Germinal center (tissue), 1 donor: ENCODE measurements at places on chromosomes 3 and 15.

DNA sequence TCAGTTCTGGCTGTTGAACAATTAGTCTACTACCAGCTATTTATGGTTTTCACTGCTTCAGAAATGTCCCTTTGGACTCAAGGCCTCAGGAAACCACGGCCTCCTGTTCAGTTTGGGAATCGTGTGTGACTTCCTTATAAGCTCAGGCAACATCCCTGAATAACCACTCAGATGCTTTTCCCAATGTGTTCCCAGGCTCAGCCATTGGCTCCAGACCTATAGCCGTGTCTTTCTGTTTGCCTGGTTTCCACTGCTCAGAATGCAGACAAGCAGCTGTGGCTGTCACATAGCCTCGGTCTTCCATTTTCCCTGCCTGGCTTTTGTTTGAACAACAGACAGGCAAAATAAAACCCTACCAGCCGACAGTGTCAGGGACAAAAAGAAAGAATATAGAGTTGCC, 63.2 kb upstream of the ATP2B2 start:
- no peak for DNase-seq

DNA sequence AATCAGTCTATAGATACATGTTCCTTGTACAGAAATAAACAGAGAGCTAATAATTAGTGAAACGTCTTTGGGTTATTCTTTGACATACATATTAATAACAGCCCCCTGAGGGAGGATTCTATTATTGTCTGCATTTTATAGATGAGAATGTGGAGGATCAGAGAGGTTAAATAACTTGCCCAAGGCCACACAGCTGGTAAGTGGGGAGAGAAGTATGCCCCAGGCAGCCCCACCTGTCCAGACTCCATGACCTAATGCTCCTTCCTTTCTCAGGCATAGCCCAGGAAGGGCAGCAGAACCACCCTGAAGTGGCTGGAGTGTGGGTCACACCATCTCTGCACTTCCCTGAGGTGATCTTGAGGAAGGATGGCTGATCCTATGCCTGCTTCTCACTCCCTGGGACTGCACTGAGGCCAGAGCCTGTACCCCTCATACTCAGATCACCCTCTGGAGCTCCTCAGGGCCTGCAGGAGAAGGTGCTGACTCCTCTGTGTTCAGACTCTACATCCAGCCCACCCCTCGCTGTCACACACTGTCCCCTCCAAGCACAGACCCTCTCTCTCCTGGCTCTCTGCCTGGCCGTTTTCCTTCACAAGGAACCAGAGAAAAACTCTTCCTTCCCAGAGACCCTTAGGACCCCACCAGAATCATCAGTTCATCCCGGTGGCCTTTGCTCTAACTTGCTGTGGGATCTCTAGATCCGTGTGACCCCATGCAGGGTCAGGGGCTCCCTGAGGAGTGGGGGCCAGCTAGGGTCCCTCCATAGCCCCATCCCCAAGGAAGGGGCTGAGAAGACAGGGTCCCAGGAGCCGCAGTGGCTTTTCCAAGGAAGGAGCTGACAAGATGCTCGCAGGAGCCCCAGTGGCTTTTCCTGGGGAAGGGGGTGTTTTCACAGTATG, 4.4 kb upstream of the HHATL start:
- no peak for DNase-seq

DNA sequence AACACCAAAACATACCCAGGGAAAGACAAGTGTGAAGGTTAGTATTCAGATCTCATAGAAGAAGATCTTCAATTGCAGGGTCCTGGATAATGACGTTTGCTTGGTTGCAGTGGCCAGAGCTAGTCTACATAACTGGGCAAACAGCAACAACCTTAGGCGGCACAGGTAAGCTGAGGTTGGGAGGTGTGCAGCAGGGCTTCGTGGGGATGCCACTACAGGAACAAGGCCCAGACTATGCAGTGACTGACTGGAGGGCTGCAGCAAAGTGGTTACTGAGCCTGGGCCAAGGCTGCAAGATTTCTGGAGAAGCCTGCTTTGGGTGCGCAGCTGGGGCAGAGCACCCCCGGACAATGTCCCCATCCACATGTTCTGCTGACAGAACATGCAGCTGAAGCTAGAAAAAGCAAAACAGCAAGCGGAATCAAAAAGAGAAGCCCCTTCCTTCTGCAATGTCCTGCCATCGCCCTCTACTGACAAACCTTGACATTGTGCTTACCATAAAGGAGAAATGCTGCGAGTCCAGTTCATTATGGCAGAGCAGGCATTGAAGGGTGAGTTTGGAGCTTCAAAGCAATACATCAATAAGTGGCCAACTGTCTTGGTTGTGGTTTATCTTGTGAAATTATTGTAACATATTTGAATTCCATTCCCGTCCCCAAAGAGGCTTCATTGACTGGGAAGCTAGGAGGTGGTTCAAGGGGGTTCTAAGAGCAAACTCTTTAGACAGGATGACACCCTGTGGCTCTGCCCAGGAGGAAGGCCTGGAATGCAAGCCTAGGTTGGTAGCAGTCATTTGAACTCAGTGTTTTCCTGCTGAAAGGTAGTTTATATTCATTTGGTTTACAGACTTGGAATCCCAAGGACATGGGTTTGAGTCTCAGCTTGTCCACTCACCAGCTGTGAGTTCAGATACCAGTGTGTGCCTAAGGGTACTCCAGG, 217.0 kb downstream of the PDCD6IP start:
- DNase-seq: peak; percentile 24

DNA sequence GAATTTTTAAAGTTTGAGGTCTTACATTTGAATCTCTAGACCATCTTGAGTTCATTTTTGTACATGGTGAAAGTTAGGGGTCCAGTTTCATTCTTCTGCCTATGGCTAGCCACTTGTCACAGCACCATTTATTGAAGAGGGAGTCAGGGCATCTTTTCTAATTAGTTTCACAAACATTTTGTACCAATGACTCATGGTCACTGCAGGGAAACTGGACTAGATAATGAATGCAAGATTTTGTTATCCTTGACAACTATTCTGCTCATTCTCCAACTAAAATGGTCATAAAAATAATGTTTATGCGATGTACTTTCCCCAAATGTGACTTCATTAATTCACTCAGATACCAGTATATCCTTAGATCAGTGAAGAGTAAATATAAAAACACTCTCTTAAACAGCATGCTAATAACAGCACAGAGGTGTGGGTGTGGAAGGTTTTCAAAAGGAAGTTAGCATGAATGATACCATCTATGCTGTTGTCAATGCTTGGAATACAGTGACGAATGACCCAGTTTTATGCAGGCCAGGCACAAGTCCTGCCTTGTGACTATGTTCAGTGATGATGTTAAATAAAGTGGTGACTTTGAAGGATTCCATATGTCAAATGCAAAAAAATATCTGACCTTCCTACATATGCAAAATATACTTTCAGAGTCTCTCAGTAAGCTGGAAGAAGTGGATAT, 314.9 kb upstream of the TMCO5A start:
- DNase-seq: no peak

DNA sequence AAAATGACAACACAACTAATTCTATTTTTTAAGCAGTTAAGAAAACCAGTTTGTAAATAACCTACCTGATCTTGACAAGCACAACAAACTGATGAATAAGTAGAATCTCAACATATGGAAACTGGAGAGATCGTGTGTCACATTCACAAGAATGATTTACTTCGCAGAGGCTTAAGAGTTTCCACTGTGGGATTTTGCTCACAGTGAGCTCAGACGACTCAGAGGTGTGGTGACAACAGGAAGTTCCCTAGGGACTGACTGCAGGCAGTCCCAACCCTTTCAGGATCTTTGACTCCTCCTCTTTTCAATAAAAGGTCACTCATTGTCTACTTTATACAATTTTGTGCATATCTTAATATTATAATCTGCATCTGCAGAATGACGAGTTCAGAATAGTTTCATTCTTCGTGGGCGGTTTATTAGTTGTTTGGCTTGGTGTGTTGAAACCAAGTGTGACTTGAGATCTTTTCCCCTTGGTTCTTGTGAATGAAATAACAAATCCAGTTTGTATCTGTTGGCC, at the start of gene LIPH:
Gene LIPH (minus strand): TSS at position 231 of the 520 bp plus-strand sequence. CDS start 117 bp downstream, at position 114.
- no peak for DNase-seq

DNA sequence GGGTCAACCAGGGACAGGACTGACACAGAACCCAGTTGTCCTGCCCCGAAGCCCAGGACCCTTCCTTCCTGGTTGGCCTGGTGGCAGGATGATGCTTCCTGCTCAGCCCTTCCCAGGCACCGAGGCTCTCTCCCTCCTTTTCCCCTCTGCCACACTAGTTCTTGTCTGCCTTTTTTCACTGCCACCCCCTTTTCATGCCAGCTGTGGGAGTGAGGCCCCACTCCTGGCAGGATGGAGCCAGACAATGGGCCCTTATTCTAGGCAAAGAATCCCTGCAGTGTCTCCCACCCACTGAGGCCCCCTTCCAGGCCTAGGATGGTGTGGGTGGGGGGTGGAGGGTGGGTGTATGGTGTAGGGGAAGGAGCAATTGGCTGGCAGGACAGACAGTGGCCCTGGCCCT, 1.1 kb upstream of the SCAMP5 start:
- DNase-seq: no peak

GRCh38 chr3:126993436-126993835, 10.5 kb downstream of the PLXNA1 start:
- no peak for DNase-seq

DNA sequence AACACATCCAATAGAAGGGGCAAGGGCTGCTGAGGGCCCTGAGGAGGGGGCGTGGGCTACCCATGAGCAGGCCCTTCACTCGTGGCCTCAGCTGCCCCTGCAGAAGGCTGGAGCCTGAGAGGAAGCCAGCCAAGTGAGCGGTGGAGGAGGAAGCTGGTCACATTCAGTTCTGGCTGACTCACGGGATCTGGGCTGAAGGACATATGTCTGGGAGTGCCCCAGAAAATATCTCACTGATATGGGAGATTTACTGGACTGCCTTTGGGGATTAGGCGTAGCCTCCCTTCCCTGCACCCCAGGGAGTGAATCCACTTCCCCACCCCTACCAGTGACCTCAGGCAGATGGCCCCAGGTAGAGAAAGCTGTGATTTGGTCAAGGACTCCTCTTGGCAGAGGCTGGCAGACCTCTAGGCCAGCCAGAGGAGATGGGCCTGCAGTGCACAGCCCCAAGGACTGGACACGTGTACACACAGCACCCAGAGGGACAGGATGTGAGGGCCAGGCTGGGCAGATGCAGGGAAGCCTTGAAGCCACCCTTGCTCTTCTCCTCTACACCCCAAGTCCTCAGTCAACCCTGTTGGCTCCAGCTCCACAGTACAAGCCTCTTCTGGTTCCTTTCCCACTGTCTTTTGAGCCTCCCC, 14.2 kb upstream of the ANKDD1A start:
- DNase-seq: no peak

DNA sequence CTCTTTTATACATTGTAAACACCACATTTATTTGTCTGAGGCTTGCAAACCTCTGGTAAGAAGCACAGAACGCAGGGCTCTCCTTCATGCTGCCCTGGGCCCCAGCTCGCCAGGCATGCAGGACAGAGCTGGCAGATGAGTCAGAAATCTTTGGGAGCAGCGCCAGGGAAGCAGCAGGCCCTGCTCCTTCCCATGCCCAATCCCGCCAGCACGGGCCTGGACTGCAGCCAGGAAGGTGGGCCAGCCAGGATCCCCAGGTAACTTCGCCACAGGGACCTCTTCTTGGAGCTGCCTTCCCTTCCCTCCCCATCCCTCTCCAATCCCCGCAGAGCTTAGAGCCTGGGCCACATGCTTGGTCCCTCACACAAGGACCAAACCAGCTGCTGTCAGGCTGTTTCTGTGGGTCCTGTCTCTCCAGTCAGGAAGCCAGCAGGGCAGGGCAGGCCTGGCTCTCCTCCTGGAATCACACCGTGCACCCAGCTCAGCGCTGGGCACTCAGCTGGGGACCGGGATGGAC, 8.8 kb downstream of the STOML1 start:
- DNase-seq: no peak

DNA sequence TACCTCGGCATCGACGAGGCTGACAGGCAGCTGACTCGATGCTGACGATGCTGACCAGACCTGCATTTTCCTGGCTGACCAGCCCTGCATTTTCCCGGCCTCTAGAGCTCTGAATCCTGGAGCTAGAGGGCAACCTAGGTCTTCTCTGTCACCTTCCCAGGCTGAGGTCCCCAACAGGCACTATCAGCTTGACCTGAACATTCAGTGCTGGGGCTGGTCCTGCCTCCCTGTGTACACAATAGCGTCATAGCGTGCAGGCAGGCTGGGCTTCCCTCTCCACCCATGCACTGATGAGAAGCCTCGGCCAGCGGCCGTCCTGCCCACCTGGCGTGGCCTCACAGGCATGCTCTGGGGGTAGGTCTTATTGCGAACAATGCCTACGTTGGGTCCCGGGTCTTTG, 62.3 kb upstream of the SNRPA1 start:
- no peak for DNase-seq

- no peak for DNase-seq
These were observed 46.0 kb downstream of the SUCNR1 start for GRCh38 chr3:151919446-151919845.

DNA sequence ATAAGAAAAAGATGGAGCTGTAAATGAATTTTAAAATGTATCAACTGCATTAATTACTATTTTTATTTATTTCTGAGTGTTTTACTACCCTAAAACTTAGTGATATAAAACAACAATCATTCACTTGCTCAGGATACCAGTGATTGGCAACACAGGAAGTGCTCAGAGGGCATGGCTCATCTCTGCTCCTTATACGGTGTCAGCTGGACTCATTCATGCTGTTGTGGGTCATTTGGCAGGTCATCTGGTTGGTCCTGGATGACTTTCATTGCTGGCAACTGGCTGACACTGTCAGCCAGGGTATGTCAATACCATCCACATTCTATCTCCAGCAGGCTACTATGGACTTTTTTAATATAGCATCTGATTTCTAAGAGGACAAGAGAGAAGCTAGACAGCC, 689.6 kb upstream of the NECTIN3 start:
- DNase-seq: no peak

DNA sequence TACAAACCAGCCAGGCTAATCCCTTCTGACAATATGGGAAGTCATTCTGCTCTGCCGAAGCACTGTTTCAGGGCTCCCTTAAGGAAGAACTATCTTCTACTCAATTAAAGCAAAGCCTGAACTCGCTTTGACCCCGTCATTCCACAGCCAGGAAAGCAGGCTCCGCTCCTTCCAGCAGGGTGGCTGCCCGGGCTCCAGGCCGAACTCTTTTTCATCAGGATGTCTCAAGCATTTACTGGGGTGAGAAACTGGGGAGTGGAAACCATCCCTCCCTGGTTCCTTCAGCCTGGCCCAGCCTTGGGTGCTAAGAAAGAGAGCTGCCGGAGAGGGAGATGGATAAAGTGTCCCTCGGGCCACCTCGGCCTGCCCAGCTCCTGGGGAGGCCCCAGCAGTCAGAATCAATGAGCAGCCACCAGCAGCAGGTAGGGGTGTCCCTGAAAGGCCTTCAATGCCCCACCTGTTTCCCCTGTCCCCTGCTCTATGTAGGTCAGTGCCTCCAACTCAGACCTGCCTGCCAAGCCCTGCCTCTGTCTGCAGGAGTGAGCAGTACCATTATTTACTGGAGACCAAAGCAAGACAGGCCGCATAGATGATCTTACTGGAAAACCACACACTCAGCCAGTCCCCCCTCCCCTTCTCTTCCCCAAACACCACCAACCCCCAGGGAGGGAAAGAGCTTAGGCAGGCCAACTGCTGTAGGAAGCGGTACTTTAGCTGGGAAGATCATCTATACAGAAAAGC, 225.6 kb upstream of the TLE3 start:
- DNase-seq: no peak

DNA sequence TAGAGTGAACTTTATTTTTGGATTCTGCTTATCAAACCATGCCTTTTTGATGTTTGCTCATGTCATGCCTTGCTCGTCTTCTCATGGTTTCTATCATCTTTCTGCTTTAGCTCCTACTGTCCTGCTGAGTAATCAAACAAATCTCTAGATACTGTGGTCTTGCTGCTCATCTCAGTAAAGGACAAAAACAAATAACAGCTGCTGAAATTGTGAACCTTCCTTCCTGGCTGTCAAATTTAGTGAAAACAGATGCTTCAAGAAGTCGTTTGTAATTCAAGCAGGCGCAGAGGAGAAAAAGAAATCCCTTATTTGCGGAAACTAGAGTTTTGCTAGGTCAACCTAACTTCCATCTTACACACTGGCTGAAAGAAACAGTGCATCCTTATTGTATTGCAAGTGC, 616.1 kb upstream of the ALCAM start:
- DNase-seq: no peak
